ENCODE measurements at places on chromosomes 13 and 19.

- DNase-seq: no peak
Measured at GRCh38 chr13:110647365-110647737, 32.0 kb downstream of the NAXD start.

GRCh38 chr13:24313439-24313838 lies 4.1 kb downstream of the C1QTNF9 start:
- DNase-seq: no peak

- DNase-seq: no peak
Measured at GRCh38 chr19:19562665-19563347, 24.7 kb downstream of the CILP2 start.

- DNase-seq: no peak
Measured at GRCh38 chr13:27183561-27184147, 12.0 kb upstream of the USP12 start.

DNA sequence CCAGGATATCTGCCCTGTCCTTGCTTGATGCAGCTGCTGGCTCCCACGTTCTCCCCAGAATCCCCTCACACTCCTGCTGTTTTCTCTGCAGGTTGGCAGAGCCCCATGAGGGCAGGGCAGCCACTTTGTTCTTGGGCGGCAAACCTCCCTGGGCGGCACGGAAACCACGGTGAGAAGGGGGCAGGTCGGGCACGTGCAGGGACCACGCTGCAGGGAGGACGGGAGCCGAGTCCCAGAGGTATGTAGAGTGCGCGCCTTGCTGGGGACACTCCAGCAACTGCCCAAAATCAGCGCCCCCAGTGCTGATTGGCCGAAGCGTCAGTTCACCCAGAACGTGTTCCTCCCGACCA lies 30.3 kb upstream of the MIER2 start:
- no peak for DNase-seq

GRCh38 chr13:53460796-53461195 lies 432.2 kb downstream of the OLFM4 start:
- no peak for DNase-seq

DNA sequence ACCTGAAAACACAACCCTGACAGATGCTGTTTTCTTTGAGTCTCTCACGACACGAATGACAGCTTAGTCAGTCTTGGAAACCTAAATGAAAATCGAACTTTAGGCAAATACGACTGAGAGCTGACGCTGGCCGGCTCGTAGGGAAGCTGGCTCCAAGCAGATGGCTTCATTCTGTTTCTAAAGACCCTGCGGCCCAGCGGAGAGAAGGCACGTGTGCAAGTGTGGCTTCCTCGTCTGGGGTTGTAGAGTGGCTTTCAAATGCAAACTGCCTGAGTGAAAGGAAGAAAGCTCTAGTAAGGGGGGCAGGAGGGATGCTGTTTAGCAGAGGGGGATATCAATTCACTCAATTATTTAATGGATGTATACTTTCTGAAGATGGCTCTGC lies 26.1 kb upstream of the TIMM44 start:
- no peak for DNase-seq

DNA sequence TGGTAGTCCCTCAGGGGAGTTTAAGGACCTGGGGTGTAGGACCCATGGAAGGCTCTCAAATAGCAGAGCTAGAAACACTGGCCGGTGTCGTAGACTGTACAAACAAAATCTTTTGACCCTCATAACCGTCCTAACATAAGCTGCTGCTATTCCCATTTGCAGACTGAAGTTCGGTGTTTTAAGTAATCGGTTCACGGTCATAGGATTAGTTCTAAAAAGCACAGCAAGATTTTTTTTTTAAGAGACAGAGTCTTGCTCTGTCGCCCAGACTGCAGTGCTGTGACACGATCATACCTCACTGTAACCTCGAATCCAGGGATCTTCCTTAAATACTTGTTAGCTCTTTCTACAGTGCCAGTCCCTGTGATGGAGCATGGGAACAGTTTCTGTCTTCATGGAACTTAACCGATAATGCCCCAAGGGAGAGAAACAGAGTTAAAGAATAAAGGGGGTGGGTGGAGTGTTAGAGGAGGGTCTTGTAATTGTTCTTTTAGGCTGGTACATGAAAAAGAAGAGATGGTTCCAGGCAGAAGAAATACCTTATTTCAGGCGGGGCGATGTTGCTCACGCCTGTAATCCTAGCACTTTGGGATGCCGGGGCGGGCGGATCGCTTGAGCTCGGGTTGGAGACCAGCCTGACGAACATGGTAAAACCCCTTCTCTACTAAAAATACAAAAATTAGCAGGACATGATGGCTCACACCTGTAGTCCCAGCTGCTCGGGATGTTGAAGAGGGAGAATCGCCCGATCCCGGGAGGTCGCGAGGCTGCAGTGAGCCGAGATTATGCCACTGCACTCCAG lies 475 bp upstream of the ZC3H4 start:
- no peak for DNase-seq

GRCh38 chr19:3549816-3550215 lies 7.6 kb downstream of the MFSD12 start:
- DNase-seq: no peak

GRCh38 chr13:59343993-59344822 lies 819.5 kb downstream of the DIAPH3 start:
- DNase-seq: no peak

GRCh38 chr13:59409211-59409610 lies 754.5 kb downstream of the DIAPH3 start:
- DNase-seq: no peak

DNA sequence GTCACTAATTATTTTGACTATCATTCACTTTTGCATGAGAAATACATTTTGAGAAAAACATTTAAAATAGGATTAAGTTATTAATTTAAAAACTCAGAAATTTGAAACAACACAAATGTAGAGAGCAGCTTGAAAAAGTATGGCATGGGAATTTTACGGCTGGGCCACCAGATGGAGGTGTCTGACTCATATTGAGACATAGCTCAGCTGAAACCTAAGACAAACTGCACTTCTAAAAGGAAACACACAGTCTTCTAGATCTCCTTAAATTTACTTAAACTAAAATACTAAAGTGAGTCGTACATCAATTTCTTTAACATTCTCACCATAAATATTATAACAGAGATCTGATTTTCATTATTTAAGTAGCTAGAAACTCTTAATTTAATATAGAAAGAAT lies 41.9 kb upstream of the POSTN start:
- DNase-seq: no peak

DNA sequence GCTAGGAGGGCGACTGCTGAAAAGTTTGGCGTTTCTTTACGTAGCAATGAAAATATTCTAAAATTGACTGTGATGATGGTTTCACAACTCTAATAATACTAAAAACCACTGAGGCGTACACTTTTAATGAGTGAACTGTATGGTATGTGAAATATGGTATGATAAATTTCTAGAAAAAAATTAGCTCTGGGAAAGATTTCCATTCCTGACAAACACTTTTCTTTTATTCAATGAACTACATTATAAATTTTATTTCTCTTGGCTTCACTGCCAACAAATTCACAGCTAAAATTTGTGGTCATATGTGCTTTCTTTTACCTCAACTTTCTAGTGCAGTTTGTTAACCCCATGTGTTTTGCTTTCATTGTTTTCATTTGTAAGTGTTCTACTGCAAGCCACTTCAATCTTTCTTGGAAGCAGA lies 11.1 kb downstream of the ZC3H13 start:
- no peak for DNase-seq

- DNase-seq: no peak
Measured at GRCh38 chr19:46082728-46083050, 41.8 kb downstream of the IGFL3 start.

GRCh38 chr13:101018720-101019119 lies 344.1 kb upstream of the TMTC4 start:
- DNase-seq: no peak

DNA sequence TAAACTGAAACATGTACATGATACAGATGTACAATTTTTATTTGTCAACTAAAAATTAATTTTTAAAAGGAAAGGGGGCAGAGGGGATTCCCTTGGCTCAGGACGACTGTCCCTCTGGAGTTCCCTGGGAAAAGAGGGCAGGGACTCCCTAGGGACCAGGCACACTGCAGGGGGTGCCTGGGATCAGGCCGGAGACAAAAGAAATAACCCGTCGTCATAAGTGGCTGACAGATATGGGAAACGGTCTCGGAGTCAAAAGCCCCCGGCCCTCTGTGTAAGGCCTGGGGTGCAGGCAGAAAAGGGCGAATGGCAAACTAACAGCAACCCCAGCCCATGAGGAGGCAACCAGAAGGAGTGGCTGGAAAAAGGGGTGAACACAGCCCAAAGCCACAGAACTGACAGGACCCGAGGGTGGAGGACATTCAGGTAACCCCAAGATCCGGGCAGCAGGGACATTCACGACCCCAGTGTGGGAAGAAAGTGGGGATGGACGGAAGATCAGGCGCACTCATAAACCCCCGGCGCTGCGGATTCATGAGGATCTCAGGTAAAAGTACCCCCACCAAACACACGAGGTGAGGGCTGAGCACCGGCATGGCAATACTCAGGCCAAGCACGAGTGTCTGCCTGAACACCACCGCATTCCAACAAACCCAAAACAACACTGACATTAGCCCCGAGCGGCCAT lies 6.7 kb downstream of the MLLT1 start:
- no peak for DNase-seq

DNA sequence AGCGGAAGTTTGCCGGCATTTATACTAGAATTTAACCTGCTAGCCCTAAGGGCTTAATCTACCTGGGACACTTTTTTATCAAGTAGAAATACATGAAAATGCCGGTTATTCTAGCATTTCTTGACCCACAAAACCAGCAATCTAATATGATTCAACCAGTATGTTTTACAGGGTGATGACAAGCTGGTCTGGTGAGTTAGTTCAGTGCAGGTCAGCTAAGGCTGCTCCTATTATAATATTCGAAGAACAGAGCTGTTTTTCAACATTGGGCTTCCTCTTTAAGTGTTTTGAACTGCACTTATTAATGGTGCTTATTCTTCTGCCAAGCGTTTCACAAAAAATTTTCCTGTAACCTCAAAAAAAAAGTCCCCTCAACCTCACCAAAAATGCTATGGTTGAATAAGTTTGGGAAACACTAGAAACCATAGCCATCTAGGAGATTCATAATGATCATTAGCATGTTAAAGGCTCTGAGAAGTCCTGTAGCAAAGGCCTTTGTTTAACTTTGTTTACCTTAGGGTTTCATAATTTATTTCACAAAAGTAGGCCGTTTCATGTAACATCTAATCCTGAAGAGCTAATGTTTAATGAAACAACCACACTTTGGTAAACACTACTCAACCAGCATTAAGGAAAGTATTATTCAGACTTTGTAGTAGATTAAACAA lies 526.6 kb downstream of the KLF12 start:
- no peak for DNase-seq

GRCh38 chr19:35138305-35138892 lies at the start of gene FXYD1:
Gene FXYD1 (plus strand): TSS chr19:35138824. CDS start chr19:35140080, 1,256 bp downstream.
- no peak for DNase-seq

- no peak for DNase-seq
Measured at GRCh38 chr13:75174481-75174880, 307.5 kb downstream of the TBC1D4 start.

GRCh38 chr13:75938811-75939560 lies 302.9 kb downstream of the LMO7 start:
- no peak for DNase-seq

- no peak for DNase-seq
Measured at GRCh38 chr13:66618702-66619101, 611.4 kb downstream of the PCDH9 start.

GRCh38 chr13:70310396-70311119 lies 202.3 kb upstream of the KLHL1 start:
- DNase-seq: peak; percentile 33

GRCh38 chr13:44746690-44747089 lies 170.6 kb upstream of the TSC22D1 start:
- DNase-seq: no peak

DNA sequence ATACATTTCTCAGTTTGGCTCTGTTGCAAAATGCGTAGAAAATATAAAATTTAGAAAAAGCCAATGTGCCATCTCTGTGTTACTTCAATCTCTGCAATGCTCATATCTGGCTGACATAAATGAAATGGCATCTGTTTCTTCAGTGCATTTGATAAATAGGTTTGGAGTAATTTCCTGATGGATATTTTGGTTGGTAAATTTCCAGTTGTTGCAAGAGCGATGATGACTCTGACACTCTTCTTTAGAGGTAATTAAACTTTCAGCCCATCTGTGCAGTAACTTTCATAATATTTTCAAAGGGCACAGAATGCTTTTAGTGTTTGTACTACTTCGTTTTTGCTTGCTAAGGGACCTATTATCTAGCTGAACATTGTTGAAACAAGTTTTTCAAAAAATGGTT lies 1286.4 kb downstream of the PCDH9 start:
- no peak for DNase-seq

GRCh38 chr13:31950111-31950815 lies 81.3 kb upstream of the FRY start:
- no peak for DNase-seq

- no peak for DNase-seq
Measured at GRCh38 chr13:114134111-114134943, 1.9 kb upstream of the RASA3 start.

- no peak for DNase-seq
Measured at GRCh38 chr19:13957051-13957450, 4.7 kb downstream of the DCAF15 start.

DNA sequence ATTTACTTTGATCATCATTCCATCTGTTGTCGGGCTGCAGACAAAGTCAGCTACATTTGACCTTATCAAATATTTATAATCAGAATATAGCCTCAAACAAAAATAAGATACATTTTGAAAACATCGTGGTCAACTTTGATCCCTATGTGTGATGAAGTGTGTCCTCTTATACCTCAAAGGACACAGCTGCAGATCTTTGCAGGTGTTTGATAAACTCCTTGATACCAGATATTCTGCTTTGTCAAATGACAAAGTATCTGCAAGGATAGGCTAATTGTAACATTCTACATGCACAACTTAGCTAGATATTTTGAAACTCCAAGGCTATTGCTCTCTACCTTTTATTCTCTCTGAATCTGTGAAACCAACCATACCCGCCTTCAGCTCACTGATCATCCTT lies 44.0 kb downstream of the PHF11 start:
- no peak for DNase-seq

All from NCI-H2107 (cell line).